Stimulated activated CD4-positive, alpha-beta T cell treated with anti-CD3 and anti-CD28 coated beads, Interleukin-15, amount 100 ng/mL, for 1 hour (primary cell): ENCODE measurements at places on chromosomes 3 and 15.

GRCh38 chr3:65531499-65531898, 507.2 kb downstream of the MAGI1 start:
- no peak for DNase-seq

DNA sequence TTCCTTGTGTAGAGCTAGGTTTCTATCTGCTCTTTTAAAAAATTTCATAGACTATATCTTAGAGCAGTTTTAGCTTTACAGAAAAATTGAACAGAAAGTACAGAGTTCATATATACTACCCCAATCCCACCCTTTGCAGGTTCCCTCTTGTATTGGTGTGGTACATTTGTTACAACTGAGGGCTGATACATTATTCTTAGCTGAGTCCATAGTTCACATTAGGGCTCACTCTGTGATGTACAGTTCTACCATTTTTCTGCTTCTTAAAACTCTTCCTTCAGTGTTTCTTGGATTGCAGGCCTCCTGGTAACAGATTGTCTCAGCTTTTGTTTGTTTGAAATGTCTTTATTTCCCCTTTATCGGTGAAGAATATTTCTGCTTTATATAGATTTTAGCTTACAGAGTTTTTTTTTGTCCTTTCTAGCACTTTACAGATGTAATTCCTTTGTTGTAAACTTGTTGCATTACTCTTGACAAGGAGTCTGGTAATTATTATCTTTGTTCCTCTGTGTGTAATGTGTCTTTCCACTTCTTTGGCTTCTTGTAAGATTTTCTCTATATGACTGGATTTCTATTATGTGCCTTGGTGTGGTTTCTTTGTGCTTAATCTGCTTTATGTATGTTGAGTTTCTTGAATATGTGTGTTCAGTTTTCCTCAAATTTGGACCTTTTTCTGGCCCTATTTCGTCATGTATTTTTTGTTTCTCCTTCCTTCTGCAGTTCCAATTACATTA, 25.3 kb downstream of the MEF2A start:
- DNase-seq, result no peak

DNA sequence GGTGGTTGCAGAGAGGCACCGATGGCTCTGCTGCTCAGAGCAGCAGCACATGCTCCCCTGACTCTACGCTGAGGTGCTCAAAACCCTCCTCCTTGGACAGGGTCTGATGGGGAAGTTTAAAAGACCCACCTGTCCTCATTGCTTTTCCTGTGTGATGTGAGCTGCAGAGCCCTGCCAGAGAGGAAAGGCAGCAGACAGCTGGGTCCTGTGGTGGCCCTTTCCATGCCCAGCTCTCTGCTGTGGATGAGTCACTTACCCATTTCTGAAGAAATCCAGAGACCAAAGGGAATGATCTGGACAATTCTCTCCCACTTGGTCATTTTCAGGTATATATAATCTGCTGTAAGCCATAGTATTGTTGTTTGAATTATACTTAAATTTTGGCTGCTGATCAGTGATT, 121.7 kb downstream of the CHDH start:
- DNase-seq, result no peak

GRCh38 chr3:130748467-130748861, 1.8 kb upstream of the PIK3R4 start:
- no peak for DNase-seq

- no peak for DNase-seq
Measured at GRCh38 chr3:177446165-177446601, 248.9 kb upstream of the TBL1XR1 start.

DNA sequence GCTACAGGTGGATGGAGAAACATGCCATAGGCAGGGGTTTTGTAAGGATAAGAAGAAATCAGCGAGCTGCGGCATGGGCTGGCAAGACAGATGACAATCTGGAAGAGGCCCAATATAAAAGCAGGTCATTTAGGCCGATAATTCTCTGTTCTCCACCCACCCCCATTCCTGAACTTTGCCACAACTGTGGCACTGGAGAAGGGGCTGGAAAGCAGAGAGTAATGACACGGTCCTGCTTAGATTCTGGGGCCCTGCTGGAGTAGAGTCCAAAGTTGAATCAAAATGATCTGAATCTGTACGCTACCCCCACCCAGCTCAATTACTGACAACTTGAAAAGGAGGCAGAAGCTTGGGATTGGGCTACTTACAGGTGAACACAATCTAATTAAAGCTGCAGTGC, 18.4 kb upstream of the BUB1B start:
- DNase-seq, result no peak

- DNase-seq, result no peak
Measured at GRCh38 chr3:138381950-138382715, 33.8 kb downstream of the MRAS start.

GRCh38 chr15:27767918-27768640, 331.0 kb downstream of the OCA2 start:
- no peak for DNase-seq

DNA sequence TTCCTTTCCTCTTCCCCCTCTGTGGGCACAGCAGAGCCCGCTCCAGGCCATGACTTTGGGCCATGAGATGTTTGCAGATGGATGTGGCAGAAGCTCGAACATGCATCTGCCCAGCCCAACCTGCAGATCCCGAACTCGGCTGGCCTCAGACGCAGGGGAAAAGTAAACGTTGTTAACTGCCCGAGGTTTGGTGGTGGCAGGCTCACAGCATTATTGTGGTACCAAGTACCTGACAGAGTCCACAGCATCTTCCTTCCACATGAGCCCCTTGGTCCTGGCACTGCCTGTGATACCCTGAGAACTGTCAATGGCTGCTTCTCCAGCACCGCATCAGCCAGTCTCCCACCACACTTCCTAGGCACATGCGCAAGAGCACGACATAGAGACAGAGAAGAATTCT, 424.3 kb downstream of the OCA2 start:
- no peak for DNase-seq

DNA sequence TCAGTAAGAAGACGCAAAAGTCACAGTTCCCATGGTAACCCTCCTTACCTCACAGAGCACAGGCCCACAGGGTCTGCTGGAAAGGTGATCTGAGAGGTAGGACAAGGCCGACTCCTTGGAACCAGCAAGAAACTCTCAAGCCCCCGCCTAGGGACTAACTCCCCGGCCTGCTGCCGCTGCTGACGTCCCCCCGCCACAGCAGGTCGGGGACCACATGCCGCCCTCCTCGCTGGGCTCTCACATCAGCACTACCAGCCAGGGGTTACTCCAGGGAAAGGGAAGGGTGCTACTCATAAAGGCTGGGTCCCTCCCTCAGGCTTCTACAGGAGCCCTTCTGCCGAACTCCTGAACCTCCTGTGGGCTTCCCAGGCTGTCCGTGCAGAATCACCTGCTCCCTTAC, 94.2 kb downstream of the XXYLT1 start:
- DNase-seq, result no peak

GRCh38 chr3:69020424-69020823, 6.9 kb upstream of the EOGT start:
- DNase-seq, result no peak

DNA sequence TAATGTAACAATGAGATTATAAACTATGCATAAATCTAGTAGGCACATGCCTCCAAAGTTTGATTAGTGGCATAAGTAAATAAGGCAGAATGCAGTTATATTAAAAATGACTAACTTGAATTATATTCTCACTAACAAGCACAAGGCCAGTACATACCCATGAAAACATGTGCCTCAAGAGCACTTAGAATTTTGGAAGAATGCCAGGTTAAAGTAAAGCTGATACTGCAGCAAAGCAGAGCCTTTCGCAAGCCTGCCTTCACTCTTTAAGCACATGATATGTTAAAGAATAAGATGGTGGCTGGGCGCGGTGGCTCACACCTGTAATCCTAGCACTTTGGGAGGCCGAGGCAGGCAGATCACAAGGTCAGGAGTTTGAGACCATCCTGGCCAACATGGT, 49.0 kb downstream of the KBTBD12 start:
- no peak for DNase-seq

- no peak for DNase-seq
Measured at GRCh38 chr15:74976159-74976558, 19.2 kb upstream of the SCAMP5 start.
